Activated CD4-positive, alpha-beta T cell treated with anti-CD3 and anti-CD28 coated beads for 36 hours (primary cell): ENCODE measurements at places on chromosomes 5 and 9. TPM values are rescaled to one million over a fixed set of nuclear protein-coding genes. Genes with fewer than 3 reads are reported as not detected.
A peak's percentile ranks its signal among the peaks of the same experiment; 100 is the strongest.

Gene HMCN2
- 0.05 TPM for total RNA-seq

GRCh38 chr5:17037751-17038150 is 101.7 kb upstream of the MYO10 start:
- DNase-seq = no peak

DNA sequence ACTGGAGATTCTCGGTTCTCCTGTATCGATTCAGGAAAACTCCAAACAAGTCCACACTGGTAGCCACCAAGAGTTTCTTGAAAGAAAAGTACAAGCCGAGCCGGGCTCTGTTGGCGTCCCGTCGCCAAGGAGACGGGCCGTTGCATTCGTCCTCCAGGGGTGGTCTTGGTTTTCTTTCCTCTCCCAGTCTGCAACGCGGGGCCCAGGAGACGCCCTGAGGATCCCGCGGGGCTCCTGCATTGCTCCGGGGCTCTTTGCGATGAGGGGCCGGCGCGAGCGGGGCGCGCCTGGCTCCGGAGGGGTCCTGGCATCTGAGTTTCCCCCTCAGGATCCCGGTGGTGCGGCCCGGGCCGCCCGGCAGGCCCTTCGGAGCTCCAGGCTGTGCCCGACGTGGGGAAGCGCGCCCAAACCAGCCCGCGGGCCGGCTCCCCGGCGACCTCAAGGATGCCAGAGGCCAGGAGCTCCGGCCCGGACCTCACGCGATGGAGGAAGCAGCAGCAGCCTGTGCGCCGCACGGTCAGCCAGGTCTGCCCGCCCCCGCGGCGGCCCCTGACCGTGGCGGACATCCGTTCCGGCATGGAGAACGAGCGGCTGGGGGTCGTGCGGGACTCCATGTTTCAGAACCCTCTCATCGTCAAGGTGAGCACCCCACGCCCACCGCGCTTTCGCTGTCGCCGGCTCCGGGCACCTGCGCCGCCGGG is at the start of gene CFAP77:
Gene CFAP77 (plus strand): TSS at position 384 of the 701 bp plus-strand sequence. CDS start 61 bp downstream, at position 445.
- DNase-seq = peak; percentile 59

- no peak for DNase-seq
Measured at GRCh38 chr5:94702729-94703128, 84.3 kb downstream of the SLF1 start.

GRCh38 chr5:113027431-113027830 is 50.8 kb downstream of the DCP2 start:
- no peak for DNase-seq

Gene LCN9
- total RNA-seq = not detected

GRCh38 chr5:147559749-147560148 is 49.9 kb upstream of the DPYSL3 start:
- DNase-seq = no peak

- DNase-seq = no peak
Measured at GRCh38 chr5:160064417-160064810, 54.8 kb downstream of the PWWP2A start.

Gene NUTM2F
- total RNA-seq = not detected

Gene EQTN
- total RNA-seq = not detected
